ENCODE measurements at places on chromosomes 2 and 18. TPM values are rescaled to one million over a fixed set of nuclear protein-coding genes. Genes with fewer than 3 reads are reported as not detected.

Gene IL1RL1
- polyA plus RNA-seq, result not detected

Gene CDH20
- polyA plus RNA-seq, result not detected

Gene BMP10
- not detected for polyA plus RNA-seq

Gene CD8B2
- not detected for polyA plus RNA-seq

Gene GPR55
- 10.2 TPM for polyA plus RNA-seq

GRCh38 chr2:55431982-55432627 is 12.4 kb upstream of the CCDC88A start:
- no peak overlapping the region for H3K4me3 ChIP-seq
- no peak overlapping the region for H3K27ac ChIP-seq
- no peaks in the 10 kb centered on the region for H3K27me3 ChIP-seq
- no peaks in the 10 kb centered on the region for H3K36me3 ChIP-seq

GRCh38 chr2:96549967-96550786 is 13.6 kb downstream of the ARID5A start:
- no peak for DNase-seq
- no peak overlapping the region for H3K4me3 ChIP-seq
- no peak overlapping the region for H3K27ac ChIP-seq
- no peaks in the 10 kb centered on the region for H3K27me3 ChIP-seq
- peaks cover 4% of the 10 kb centered on the region for H3K4me1 ChIP-seq

DNA sequence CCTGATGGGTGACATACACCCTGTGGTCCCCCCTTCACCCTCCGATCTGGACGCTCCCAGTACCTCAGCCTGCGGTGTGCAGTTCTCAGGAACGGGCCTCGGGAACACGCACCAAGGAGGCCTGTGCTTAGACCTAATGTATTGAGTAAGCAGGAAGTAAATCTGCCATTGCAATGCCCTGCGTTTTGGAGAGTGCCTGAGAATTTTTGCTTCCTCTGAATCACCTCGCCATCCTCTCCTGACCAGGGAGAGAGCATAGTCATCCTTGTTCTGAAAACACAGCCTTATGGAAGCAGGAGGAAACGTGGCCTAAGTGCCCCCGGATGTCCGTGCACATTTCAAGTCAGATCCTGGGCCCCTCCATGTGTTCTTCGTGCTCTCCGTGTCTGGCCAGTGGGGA is 272.2 kb downstream of the NDUFA10 start:
- no peaks in the 10 kb centered on the region for H3K27me3 ChIP-seq
- H3K27ac ChIP-seq, result no peak overlapping the region
- DNase-seq, result no peak
- no peaks in the 10 kb centered on the region for H3K4me1 ChIP-seq
- H3K4me3 ChIP-seq, result no peak overlapping the region

DNA sequence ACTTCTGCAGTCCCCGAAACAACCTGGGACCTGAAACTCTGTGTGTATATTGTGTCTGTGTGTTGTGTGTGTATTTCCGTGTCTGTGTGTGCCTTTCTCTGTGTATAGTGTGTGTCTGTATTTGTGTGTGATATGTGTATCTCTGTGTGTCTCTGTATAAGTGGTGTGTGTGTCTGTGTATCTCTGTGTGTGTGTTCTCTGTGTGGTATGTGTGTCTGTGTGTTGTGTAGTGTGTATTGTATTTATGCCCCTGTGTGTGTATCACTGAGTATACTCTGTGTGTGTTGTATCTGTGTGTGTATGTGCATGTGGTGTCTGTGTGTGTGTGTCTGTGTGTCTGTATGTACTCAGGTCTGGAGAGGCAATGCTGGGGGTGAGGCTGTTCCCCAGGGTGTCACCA is 11.6 kb downstream of the CASP8 start:
- H3K27ac ChIP-seq, result no peak overlapping the region
- H3K4me1 ChIP-seq, result no peaks in the 10 kb centered on the region
- DNase-seq, result no peak
- peaks cover 20% of the 10 kb centered on the region for H3K36me3 ChIP-seq

GRCh38 chr2:15991231-15991630 is 50.9 kb downstream of the MYCN start:
- no peaks in the 10 kb centered on the region for H3K27me3 ChIP-seq
- no peak overlapping the region for H3K27ac ChIP-seq
- no peaks in the 10 kb centered on the region for H3K4me1 ChIP-seq
- no peak for DNase-seq
- H3K36me3 ChIP-seq, result no peaks in the 10 kb centered on the region

DNA sequence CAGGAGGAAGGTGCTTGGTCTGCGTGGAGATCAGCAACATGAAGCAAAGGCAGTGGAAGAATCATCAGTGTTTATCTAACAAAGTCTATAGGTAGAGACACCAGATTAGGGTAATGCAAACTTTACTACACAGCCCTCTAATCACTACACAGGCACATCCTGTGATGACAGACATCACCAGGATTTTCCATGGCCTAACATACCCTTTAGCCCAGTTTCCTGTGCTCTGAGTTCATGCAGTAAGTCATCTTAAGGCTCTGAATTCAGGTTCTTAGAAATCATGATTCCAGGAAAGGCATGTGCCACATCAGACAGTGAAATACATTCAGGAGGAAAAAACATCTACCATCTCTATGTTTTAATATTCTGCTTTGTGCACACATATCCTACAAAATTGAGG is 708.5 kb upstream of the SLC8A1 start:
- no peak overlapping the region for H3K27ac ChIP-seq
- no peak for DNase-seq
- H3K36me3 ChIP-seq, result no peaks in the 10 kb centered on the region
- no peak overlapping the region for H3K4me3 ChIP-seq
- H3K4me1 ChIP-seq, result no peaks in the 10 kb centered on the region
- H3K27me3 ChIP-seq, result no peaks in the 10 kb centered on the region

DNA sequence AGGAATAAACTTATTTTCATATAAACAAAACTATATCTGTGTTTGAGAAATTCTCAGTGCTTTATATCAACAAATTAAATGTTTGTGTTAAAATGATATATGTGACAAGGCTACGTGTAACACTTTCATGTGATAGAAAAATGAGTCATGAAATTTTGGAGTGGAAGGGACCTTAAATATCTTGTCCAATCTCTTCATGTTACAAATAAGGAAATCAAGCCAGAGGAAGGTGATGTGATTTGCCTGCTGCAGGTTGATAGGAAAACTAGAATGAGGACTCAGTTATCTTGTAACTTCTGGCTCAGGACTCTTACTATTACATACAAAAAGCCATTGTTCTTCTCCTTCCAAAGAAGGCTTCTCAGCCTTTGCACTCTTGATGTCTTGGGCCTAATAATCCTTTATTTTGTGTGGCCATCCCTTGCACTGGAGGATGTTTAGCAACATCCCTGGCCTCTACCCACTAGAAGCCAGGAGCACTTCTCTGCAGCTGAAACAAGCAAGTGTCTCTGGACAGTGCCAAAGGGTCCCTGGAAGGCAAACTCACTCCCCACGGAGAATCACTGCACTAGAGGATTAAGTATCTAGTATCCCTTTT is 43.0 kb upstream of the NARS1 start:
- no peak for DNase-seq
- H3K4me3 ChIP-seq, result no peak overlapping the region
- H3K27ac ChIP-seq, result no peak overlapping the region
- no peaks in the 10 kb centered on the region for H3K36me3 ChIP-seq

GRCh38 chr2:4340536-4340935 is 637.2 kb downstream of the DCDC2C start:
- no peak overlapping the region for H3K4me3 ChIP-seq
- H3K4me1 ChIP-seq, result no peaks in the 10 kb centered on the region
- H3K36me3 ChIP-seq, result no peaks in the 10 kb centered on the region

DNA sequence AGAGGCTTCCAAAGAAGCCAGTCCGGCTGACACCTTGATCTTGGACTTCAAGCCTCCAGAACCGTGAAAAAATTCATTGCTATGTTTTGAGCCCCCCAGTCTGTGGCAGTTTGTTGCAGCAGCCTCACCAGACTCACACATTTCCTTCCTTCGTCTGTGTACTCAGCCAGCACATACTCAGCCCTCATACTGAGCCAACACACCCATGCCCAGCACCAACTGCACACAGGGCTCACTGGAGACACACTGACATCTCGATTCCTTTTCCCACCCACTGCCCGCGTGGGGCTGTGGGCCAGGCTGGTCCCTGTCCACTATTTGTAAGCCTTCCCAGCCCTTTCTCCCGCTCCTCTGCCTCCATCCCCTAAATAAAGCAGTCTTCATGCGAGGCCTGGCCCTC is 24.1 kb upstream of the NMUR1 start:
- peak overlapping the region; percentile 71 for H3K27ac ChIP-seq
- H3K36me3 ChIP-seq, result no peaks in the 10 kb centered on the region
- no peaks in the 10 kb centered on the region for H3K27me3 ChIP-seq
- H3K4me1 ChIP-seq, result peaks cover 22% of the 10 kb centered on the region
- DNase-seq, result no peak

GRCh38 chr2:134319596-134320254 is 65.9 kb downstream of the MGAT5 start:
- H3K36me3 ChIP-seq, result peaks cover 25% of the 10 kb centered on the region
- DNase-seq, result no peak
- no peak overlapping the region for H3K27ac ChIP-seq
- H3K4me3 ChIP-seq, result no peak overlapping the region
- no peaks in the 10 kb centered on the region for H3K27me3 ChIP-seq

GRCh38 chr2:119517433-119517832 is 6.8 kb downstream of the SCTR start:
- DNase-seq, result no peak
- no peak overlapping the region for H3K27ac ChIP-seq

- H3K4me3 ChIP-seq, result no peak overlapping the region
- no peak overlapping the region for H3K27ac ChIP-seq
- H3K36me3 ChIP-seq, result no peaks in the 10 kb centered on the region
- no peaks in the 10 kb centered on the region for H3K4me1 ChIP-seq
- H3K27me3 ChIP-seq, result no peaks in the 10 kb centered on the region
- no peak for DNase-seq
These were observed 37.2 kb upstream of the EVA1A start for GRCh38 chr2:75597949-75598348.

DNA sequence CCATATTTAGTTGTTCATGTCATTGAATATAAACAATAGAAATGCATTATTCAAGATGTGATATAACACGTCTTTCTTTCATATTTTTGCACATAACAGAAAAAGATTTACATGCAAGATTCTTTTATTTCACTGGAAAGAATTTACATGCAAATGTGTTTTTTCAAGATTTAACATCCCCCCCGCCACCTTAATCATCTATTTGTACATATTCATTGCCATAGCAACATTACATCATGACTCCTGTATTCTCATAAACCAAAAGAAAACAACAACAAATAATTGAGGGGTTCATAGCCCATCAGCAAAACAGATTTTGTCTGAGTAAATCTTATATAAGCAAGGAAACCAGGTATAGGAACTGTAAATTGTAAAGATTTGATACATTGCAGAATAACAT is 3.2 kb upstream of the ACVR1C start:
- no peak for DNase-seq
- H3K27me3 ChIP-seq, result peaks cover 9% of the 10 kb centered on the region
- H3K4me1 ChIP-seq, result no peaks in the 10 kb centered on the region
- no peak overlapping the region for H3K27ac ChIP-seq
- no peak overlapping the region for H3K4me3 ChIP-seq

GRCh38 chr2:215931256-215931903 is 82.0 kb downstream of the MREG start:
- no peaks in the 10 kb centered on the region for H3K36me3 ChIP-seq
- H3K27ac ChIP-seq, result no peak overlapping the region
- DNase-seq, result no peak
- no peaks in the 10 kb centered on the region for H3K27me3 ChIP-seq

DNA sequence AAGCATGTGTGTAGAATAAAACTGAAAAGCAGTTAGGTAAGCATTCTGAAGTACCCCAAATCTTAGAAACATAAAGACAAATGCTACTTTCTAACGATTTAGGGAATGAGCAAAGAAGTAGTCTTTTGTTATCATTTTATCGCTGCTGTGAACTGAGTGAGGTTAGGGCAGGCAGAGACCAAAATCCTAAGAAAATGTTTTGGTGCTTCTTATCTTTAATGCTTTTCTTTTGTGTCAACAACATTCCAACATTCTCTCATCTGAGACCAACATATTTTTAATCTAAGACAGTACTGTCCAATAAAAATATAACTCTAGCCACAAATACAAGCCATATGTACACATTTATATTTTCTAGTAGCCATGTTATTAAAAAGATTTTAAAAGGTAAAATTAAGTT is 789.4 kb upstream of the PIK3C3 start:
- no peak for DNase-seq
- H3K4me1 ChIP-seq, result no peaks in the 10 kb centered on the region
- no peak overlapping the region for H3K27ac ChIP-seq
- no peaks in the 10 kb centered on the region for H3K36me3 ChIP-seq
- no peaks in the 10 kb centered on the region for H3K27me3 ChIP-seq

GRCh38 chr18:31438402-31438801 is 9.1 kb upstream of the DSG3 start:
- H3K4me1 ChIP-seq, result no peaks in the 10 kb centered on the region
- H3K27ac ChIP-seq, result no peak overlapping the region
- H3K4me3 ChIP-seq, result no peak overlapping the region
- no peaks in the 10 kb centered on the region for H3K27me3 ChIP-seq

GRCh38 chr2:178327516-178327915 is 123.5 kb downstream of the PRKRA start:
- no peak overlapping the region for H3K4me3 ChIP-seq
- DNase-seq, result no peak
- H3K27me3 ChIP-seq, result no peaks in the 10 kb centered on the region
- H3K36me3 ChIP-seq, result no peaks in the 10 kb centered on the region
- no peaks in the 10 kb centered on the region for H3K4me1 ChIP-seq

DNA sequence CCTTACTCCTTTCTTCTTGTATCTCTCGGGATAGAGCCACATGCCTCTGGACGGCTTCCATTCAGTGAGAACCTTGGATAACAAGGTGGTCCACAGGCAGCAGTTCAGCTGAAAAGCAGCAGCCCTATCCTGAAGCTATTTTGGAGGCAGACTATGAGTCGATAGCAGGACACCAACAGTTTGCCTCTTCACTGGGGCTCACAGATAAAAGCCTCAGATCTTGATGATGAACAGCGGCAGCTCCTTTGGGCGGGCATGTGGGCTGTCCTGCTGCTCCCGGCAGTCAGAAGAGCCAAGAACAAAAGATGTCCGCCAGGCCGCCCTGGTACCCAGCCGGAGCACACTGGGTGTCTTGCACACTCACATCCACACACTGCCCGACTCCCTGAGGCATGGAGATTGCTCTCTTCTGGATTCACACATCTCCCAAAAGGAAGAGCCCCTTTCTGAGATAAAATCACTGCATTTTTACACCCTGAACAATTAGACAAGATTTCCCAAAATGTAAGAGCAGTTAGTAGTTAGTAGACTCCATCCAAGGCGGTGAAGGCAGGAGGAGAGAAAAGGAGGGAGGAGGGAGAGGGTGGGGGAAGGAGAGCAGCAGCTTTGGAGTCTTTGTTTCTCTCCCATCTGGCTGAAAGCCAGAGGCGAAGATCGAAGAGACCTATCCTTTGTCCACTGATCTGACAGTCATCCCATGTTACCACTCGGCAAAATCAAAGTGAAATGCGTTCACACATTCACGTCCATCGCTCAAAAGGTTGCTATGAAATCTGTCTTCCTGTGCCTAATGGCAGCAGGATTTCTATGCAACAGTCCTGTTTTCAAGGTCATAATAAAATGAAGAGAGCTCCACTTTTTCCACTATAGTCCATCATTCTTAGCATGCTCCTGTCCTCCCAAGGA is 90.1 kb upstream of the KLF7 start:
- no peak overlapping the region for H3K27ac ChIP-seq
- DNase-seq, result no peak
- H3K36me3 ChIP-seq, result no peaks in the 10 kb centered on the region
- no peaks in the 10 kb centered on the region for H3K27me3 ChIP-seq

GRCh38 chr2:11166476-11166875 is 11.2 kb downstream of the SLC66A3 start:
- H3K4me3 ChIP-seq, result no peak overlapping the region
- no peaks in the 10 kb centered on the region for H3K27me3 ChIP-seq
- no peaks in the 10 kb centered on the region for H3K36me3 ChIP-seq
- H3K27ac ChIP-seq, result no peak overlapping the region
- H3K4me1 ChIP-seq, result no peaks in the 10 kb centered on the region

- DNase-seq, result peak; percentile 98
- H3K27ac ChIP-seq, result peak overlapping the region; percentile 100
- H3K36me3 ChIP-seq, result no peaks in the 10 kb centered on the region
- H3K4me1 ChIP-seq, result peaks cover 3% of the 10 kb centered on the region
These were observed 3.3 kb upstream of the ACTR3 start for GRCh38 chr2:113886479-113887008.
